Stimulated activated effector memory CD8-positive, alpha-beta T cell treated with anti-CD3 and anti-CD28 coated beads, Interleukin-12 subunit alpha, Interleukin-12 subunit beta, amount 100 ng/mL, for 72 hours (primary cell): ENCODE measurements at places on chromosomes 4 and X.

DNA sequence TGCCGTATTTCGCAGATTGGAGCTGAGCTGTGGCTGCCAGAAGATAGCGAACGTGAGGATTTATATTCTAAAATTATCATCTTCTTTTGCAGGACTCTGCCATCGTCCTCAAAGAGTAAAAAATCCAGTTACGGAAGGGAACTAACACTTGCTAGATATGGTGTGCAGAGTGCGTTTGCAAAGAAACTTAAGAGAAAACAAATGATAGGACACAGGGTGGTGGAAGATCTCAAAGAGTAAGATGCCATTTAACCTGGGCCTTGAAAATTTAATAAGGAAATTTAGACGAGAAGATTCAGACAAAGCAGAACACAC lies 566 bp downstream of the LARP7 start:
- DNase-seq: no peak

GRCh38 chrX:130786030-130786429 lies 117.0 kb downstream of the ENOX2 start:
- DNase-seq: no peak

- no peak for DNase-seq
Measured at GRCh38 chr4:43348591-43348990, 456.1 kb downstream of the GRXCR1 start.

DNA sequence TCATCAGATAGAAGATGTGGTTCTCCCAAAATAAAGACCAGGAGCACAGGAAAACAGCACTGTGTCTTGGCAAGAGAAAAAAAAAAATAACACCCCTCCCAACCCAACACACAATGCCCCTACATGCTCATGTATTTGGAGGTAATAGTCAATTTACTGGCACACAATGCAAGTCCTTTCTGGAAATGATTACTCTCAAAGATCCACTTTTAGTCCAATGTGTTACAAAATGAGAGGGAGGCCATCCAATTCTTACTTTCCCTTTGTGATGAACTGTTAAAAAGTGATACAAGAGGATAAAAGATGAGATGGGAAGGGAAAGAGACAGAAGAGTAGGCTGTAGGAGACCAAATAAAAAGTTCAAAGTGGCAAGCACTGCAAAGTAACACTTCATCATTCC lies 180.3 kb upstream of the DKK2 start:
- no peak for DNase-seq
